ENCODE measurements at places on chromosomes 1 and 21.

- no peak for DNase-seq
These were observed 756 bp upstream of the RBM34 start for GRCh38 chr1:235161685-235162327.

- no peak for DNase-seq
These were observed 426.1 kb downstream of the NUF2 start for GRCh38 chr1:163747855-163748254.

DNA sequence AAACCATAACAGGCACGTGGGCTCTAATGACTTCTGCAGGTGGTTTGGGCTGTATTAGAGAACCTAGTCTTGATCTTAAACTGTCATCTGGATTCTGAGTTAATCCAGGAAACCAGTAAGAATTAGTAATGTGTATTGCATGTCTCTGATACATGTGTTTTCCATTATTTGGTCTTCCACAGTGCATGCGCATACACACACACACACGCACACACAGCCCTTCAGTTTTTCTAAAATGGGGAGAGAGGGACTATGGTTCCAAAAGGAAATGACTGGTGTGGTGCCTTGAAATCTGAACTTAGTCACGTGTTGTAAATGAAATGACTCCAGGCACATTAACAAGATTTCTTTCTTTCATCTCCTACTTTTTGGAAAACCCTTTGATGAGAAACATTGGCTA is 67.6 kb downstream of the OLFML2B start:
- no peak for DNase-seq

DNA sequence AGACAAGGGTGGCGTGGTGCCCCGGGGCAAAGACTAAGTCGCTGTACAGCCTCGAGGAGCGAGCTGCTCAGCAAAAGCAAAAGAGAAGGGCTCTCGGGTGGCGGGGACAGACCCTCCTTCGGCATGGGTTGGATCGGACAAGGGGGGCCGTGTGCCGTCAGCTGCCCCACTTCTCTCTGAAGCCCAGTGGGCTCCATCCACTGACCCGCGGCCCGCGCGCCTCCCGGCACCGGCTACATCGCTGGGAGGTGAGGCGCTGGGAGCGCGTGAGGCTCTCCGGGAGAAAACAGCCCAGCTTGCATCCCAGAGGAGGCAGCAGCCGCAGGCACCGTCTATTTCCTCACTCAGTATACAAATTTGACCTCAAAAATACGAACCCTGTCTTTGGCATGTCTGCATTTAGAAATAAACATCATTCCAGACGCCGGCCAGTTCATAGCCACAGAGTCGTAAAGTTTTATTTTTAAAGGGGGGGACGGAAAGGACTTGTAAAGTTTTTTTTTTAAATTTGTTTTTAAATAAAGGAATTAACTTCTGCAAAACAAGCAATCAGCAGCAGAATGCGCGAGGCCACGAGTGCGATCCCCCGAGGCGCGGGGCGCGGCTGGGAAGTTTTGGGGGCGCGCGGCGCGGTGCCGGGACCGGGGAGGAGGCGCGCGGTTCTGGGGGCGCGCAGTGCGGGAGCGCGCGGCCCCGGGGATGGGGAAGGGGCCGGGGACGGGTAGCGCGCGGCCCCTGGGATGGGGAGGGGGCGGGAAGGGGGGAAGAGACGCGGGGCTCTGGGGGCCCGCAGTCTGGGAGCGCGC is 689 bp upstream of the GPR137B start:
- peak; percentile 64 for DNase-seq

DNA sequence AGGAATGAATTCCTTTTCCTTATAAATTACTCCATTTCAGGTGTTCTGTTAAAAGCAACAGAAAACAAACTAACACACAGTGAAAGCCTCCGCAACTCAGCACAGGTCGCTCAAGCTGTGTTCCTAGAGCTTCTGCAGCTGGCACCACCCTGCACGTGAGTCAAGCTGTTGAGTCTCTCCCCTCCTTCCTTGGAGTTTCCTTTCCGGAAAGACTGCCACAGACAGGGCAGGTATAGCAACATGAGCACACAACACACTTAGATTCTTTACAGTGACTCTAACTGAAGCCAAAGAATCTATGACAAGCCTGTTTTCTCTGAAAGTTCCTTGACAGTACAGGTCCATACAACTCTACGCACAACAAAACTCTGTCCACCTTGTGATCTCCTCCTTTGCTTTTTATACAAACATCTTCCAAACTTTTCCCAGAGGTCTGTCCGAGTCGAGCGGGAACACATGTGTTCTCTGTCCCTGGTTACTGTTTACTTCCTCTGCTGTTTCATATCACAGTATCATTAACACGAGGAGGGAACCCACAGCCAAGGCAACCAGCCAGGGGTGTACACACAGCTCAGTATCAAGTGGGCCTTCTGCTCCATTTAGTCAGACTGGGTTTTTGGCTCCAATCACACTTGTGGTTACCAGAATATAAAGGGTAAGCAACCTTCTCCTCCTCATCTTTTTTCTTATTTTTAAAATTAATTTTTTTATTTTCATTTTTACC is 38.7 kb upstream of the DESI2 start:
- no peak for DNase-seq
